Posterior vena cava (tissue), 2 donors: ENCODE measurements at places on chromosomes 6 and 20. TPM values are rescaled to one million over a fixed set of nuclear protein-coding genes. Genes with fewer than 3 reads are reported as not detected.

Gene SLC35F1
- total RNA-seq = 1.2 TPM

Gene CTCFL
- not detected for total RNA-seq

Gene TFAP2C
- total RNA-seq = 0.23 TPM

Gene ARFRP1
- 38.1 TPM for total RNA-seq

Gene SRMS
- total RNA-seq = not detected

Gene TNFRSF6B
- total RNA-seq = 5.4 TPM

GRCh38 chr6:129488313-129488712 lies 221.7 kb downstream of the ARHGAP18 start:
- DNase-seq = no peak

DNA sequence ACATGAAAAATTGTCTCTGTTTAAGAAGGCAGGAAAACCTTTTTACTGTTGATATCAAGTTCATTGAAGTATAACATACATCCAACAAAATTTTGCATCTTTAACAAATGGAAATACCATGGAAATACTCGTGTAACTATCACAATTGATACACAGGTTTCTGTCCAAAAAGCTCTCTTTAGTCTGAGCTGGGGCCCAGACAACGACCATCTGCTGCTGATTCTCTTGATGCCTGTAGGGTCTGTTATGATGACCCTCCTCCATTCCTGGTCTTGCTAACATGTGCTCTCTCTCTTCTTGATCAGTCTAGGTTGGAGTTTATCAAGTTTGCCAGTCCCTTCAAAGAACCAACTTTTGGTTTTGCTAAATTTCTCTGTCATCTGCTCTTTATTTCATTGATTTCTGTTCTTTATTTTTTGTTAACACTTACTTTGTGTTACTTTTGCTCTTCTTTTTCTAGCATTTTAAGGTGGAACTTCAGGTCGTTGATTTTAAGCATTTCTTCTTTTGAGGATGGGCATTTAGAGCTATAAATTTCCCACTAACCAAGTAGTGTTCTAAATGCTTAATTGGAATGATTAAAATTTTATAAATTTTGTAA lies 116.8 kb downstream of the PSMB1 start:
- no peak for DNase-seq

GRCh38 chr6:80330961-80331360 lies 224.5 kb downstream of the BCKDHB start:
- DNase-seq = no peak

GRCh38 chr20:43915211-43916072 lies 790 bp downstream of the TOX2 start:
- DNase-seq = no peak

DNA sequence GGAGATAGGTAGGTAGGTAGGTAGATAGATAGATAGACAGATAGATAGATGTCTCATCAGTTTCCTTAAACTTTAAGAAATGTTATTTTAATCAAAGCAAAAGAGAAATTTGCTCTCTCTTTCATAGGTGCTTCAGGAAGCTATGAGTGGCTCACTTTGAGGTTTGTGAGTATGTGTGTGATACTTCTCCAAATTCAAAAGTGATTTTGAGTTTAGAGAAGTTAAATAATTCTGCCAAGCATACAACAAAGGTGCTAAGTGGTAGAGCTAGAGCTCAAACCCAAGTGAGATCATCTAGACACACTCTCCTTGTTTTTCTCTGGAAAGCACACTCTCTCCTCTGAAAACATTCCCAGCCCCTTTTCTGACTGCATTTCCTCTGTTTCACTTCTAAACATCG lies 156.2 kb downstream of the EDN1 start:
- DNase-seq = no peak

- no peak for DNase-seq
Measured at GRCh38 chr20:34271956-34272355, 30.7 kb downstream of the ASIP start.

GRCh38 chr20:63409066-63409833 lies 48.1 kb upstream of the CHRNA4 start:
- no peak for DNase-seq

GRCh38 chr6:39005774-39006173 lies 42.8 kb upstream of the GLP1R start:
- DNase-seq = no peak

- DNase-seq = no peak
Measured at GRCh38 chr6:30651143-30651542, 4.2 kb downstream of the C6orf136 start.

DNA sequence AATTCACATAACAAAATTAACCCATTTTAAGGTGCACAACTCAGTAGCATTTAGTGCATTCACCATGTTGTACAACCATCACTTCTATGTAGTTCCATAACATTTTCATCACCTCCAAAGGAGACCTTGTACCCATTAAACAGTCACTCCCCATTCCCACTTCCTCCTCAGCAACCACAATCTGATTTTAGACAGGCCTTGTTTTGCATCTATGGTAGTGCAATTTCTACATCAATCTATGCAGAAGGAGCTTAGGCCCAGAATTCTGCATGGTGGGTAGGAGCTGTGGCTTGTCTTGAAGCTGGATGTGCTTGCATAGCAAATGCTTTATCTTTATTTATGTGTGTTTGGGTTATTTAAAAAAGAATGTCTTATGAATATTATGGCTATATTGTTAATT lies 13.5 kb upstream of the HLA-DQA1 start:
- no peak for DNase-seq

GRCh38 chr20:20856956-20857355 lies 144.5 kb upstream of the RALGAPA2 start:
- DNase-seq = no peak

GRCh38 chr6:44696099-44696498 lies 308.6 kb downstream of the CDC5L start:
- no peak for DNase-seq

- no peak for DNase-seq
Measured at GRCh38 chr20:40943591-40943990, 85.0 kb upstream of the TOP1 start.
